ENCODE measurements at places on chromosomes 2 and 18.

DNA sequence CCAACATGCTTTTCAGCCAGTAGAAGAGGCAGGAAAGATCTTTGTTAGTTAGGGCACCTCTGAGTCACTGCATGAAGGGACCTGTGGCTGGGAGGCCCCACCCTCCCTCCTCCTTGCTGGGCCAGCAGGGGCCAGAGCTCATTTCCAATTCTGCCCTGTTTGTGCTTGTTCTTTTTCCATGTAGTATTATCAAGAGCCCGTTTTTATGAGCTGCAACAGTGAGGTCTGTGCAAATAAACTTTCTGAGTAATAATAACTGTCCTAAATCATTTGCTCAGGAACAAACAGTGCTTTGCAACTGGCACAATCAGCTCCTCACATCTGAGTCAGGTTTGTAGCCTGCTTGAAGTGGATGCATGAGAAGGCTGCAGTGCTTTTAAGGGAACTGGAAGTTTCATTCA lies 128.0 kb downstream of the ARL4C start:
- DNase-seq = peak; percentile 14

DNA sequence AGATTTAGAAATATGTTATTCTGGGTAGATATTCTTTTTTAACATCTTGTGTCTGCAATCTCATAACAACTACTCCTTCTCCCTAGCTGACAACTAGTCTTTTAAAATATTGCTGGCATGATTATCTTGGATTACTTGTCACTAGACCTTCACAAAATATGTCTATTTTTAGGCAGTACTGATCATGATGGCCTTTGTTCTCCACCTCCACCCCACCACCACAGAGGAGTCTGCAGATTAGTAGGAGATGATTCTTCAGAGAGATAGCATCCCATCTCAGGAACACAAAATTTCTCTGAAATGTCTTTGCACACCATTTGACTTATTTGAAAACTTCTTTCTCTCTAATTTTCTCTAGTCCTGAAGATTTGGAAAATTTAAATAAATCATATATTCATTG lies 338.1 kb upstream of the SPHKAP start:
- DNase-seq = no peak

- DNase-seq = no peak
These were observed 1068.0 kb upstream of the ZEB2 start for GRCh38 chr2:145587922-145588321.

DNA sequence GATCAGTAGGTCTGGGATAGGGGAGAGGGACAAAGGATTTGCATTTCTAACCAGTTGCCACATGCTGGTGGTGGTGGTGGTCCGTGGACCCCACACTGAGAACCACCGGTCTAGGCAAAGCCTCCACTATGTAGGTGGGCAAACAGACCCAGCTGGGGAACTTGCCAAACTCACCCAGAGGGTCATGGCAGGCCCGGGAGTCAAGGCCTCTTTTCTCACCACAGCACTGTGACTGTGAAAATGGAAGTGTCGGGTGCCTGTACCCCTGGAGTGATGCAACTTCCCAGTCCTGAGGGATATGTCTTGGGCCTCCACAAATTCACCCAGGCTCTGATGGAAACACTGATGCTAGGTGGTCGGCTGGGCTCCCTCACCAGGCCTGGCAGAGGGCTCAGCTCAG lies 101.2 kb upstream of the SMAD2 start:
- DNase-seq = no peak

GRCh38 chr2:143584936-143585335 lies 455.7 kb downstream of the ARHGAP15 start:
- no peak for DNase-seq

GRCh38 chr2:41187376-41188122 lies 735.7 kb upstream of the SLC8A1 start:
- DNase-seq = no peak

DNA sequence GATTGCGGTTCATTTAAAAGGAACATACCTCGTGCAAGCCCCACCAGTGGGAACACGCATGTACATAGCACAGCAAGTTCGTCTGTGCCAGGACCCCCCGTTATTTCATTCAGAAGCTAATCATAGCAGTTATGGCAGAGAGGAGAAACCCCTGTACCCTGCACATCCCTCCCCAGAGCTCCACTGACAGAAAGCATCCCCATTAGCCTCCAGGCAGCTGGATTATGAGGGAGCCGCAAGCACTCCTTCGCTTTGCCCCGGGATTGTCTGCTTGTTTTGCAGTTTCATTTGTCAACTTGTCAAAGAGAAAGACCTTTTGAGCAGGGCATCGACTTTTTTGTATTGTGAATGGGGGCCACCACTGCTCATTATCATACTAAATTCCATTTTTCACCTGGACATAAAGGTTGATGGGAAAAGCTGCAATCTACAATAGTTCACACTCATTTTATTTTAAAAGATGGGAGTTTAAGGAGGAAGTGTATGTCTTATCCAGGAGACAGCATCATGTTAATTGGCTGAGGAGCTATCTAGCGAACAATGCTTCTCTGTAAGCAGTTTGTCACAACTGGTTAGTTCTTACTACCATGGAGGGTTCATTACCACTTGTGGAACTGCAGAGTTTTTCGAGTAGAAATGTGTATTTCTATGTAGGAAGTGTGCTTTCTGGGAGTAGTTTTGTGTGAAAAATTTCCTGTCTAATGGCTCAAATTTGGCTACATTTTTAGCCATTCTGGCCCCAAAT lies 255.3 kb downstream of the THSD7B start:
- DNase-seq = no peak

DNA sequence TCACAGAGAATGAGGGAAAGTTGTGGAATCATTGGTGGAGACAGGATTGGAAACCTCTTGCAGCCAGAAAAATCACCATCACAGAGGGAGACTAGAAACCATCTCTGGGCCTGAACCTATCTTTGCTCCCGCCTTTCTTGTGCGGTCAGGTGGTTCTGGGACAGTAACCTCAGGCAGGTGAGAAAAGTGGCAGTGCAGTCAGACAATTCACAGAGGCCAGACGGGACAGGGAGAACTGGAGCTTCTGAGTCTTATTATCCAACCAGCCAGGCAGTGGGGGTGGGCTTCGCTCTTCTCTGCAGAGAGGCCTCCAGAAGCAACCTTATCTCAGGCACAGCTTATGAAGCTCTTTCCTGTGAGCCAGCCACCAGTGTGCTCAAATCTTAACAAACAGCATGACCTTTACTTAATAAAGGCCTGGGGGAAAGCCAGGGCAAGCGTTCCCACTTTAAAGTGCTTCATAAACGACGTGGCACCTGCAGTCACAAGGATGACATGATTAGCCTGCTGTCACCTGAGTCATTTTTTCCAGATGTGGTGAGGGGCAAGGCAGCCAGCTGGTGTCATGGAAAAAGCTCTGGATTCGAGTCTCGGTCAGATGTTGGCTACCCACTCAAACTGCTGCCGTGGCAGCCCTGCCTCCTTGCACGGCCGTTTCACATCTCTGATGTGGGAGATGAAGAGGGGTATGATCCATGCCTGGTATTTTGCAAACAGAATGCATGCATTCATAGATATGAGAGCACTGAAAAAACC lies 109.7 kb downstream of the B3GNT2 start:
- DNase-seq = peak; percentile 78

GRCh38 chr2:85132834-85133637 lies at the start of gene TCF7L1:
TSS of gene TCF7L1 (plus strand) at chr2:85133392. CDS start at chr2:85133685, 293 bp downstream.
- no peak for DNase-seq

GRCh38 chr18:366466-367061 lies 98.7 kb upstream of the THOC1 start:
- no peak for DNase-seq

DNA sequence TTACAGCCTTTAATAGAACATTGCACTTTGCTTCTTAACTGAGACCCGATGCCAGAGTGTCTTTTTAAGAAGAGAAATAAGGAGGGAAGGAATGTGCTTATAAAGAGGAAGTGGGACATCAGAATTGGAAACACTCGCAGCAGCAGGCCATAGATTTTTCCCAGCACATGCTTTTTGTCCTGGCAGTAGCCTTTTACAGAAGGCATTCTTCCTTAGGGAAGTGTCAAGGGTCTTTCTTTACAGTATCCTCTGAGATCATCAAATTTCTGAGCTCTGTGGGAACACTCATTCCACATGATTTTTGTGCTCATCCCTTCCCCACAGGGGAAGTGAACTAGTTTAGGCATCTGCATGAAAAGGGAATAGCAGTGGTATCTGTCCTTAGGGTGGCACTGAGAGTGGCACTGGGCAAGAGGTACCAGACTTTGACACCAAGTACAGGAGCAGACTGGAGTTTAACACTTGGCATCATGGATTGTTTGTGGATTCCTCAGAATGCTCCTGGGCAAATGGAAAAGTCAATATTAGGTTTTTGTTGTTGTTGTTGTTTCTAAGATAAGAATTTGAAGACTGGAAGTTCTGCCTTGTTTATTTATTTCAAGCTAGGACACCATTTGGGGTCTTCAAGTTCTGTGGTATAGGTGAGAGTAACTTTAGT lies 4.1 kb downstream of the MYO1B start:
- no peak for DNase-seq

- no peak for DNase-seq
These were observed 167.3 kb downstream of the NYAP2 start for GRCh38 chr2:225566798-225567197.

- DNase-seq = no peak
These were observed 36.3 kb upstream of the SLC8A1 start for GRCh38 chr2:40488101-40488601.

DNA sequence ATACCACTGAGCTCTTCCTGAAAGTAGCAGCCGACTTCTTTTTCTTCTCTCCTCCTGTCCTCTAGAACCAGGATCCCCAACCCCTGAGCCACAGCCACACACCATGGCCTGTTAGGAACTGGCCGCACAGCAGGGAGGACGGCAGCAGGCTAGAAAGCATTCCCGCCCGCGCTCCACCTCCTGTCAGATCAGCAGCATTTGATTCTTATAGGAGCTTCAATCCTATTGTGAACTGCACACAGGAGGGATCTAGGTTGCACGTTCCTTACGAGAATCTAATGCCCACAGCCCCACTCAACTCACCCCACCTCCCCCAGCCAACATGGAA lies 179.1 kb upstream of the SH3BP4 start:
- no peak for DNase-seq

GRCh38 chr18:9596226-9596625 lies 18.1 kb downstream of the PPP4R1 start:
- no peak for DNase-seq

DNA sequence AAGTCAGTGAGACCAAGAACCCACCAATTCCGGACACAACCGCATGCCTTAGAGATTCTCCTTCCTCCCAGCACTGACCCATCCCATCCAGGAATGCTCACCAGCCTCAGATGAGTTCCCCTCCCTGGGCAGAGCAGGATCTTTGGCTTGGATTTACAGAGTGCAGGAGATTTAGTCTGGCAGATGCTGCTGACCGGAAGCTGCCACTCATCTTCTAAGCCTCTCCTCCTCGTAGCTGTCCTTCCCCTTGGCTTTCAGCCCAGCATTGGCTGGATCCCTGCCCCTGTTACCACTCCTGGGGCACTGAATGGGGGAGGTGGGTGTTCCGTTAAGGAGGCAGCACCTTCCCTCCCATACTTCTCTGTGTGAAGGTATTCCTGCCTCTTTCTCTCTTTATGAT lies 53.2 kb downstream of the VWA3B start:
- DNase-seq = no peak

DNA sequence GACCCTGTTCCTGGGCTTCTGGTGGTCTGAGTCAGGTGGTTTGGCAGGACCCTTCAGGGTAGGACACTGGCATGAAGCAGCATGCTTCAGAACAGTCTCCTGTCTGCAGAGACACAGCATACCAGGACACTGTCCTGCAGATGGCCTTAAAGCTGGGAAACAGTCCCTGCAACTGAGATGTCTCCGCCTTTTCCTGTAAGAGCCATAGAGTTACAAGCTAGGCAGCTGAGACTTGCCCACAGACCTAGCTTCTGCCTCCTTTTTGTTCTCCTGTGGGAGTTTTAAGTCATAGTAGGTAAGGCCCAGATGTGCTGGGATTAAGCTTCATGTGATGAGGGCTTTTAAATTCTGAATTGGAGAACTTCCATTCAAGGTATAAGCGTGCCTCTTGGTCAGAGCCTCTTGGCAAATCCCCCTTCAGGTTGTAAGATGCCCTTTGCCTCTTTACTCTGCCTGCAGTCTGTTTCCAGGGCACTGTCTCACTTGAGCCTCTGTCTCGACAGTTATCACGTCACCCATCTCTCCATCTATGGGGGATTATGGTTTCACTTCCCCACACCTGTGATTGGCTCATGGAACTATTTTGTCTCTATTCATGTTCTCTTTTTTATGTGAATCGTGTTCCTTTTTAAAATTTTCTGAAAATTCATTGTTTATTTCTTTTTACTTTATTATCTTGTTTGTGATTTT lies 51.8 kb downstream of the COA5 start:
- no peak for DNase-seq

DNA sequence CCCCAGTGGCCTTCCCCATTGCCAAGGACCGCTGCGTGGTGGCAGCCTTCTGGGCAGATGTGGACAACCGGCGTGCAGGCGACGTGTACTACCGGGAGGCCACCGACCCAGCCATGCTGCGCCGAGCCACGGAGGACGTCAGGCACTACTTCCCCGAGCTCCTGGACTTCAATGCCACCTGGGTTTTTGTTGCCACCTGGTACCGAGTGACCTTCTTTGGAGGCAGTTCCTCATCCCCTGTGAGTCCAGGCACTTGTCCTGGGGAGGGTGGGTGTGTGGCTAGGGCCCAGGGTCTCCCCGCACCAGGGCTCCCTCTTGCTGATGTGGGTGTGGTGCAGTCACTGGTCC lies 31.9 kb downstream of the SNED1 start:
- no peak for DNase-seq

DNA sequence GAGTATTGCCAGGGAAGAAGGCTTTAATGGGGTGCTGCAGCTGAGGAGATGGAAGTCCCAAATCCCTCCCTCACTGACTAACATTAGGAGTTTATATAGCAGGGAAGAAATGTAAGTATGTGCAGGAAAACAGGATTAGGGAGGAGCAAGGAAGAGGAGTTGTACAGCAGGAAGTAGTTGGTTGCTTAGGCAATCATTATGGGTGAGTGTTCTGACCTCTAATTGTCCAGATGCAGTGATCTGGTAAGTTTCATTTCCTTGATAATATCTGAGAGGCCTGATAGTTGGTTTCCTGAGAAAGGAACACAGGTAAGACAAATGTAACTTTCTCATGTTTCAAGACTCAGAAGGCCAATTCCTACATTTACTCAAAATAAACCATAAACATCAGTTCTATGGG lies 331.9 kb upstream of the GULP1 start:
- DNase-seq = no peak

GRCh38 chr2:9946818-9947217 lies 4.7 kb upstream of the GRHL1 start:
- DNase-seq = no peak

DNA sequence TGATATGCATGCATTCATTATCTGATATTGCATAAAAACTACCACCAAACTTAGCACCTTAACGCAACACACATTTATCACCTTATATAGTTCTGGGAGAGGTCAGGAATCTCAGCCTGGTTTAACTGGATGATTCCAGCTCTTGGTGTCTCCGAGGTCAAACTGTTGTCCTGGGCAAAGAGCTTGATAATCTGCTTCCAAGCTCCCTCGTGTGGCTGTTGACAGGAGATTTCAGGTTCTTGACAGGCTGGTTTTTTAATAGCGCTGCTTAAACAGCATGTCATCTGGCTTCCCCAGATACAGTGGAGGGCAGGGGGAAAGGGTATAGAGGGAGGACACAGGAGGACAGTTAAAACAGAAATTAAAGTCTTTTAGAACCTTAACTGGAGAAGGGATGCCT lies 785.0 kb downstream of the CNTNAP5 start:
- no peak for DNase-seq

- DNase-seq = no peak
These were observed 27.2 kb downstream of the NBAS start for GRCh38 chr2:15533860-15534480.

- no peak for DNase-seq
These were observed 48.6 kb upstream of the GPR17 start for GRCh38 chr2:127597046-127597983.

- no peak for DNase-seq
These were observed 152.8 kb upstream of the RIOK3 start for GRCh38 chr18:23300231-23300805.

GRCh38 chr2:50535971-50536759 lies 495.8 kb downstream of the NRXN1 start:
- DNase-seq = no peak
